ENCODE measurements at places on chromosomes 12 and 14. TPM values are rescaled to one million over a fixed set of nuclear protein-coding genes. Genes with fewer than 3 reads are reported as not detected.

Gene IQSEC3
- total RNA-seq = under 0.01 TPM

Gene POTEM
- total RNA-seq = not detected

DNA sequence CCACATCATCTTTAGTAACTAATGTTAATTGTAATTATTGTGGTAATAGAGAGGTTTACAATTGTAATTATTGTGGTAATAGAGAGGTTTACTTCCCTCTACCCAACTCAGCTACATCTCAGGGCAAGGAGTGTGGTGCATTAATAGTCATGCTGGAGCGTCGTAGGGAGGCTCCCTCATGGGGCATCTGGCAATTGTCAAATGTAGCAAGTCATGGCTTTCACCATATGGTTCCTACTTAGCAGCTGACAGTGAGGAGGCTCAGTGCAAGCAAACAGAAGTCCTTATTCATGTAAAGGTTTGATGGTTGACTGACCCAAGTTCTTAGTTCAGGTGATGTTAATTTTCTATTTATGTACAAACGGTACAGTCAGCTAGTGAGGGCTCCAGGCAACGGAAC is 1012.0 kb downstream of the FLRT2 start:
- peak; percentile 14 for DNase-seq

DNA sequence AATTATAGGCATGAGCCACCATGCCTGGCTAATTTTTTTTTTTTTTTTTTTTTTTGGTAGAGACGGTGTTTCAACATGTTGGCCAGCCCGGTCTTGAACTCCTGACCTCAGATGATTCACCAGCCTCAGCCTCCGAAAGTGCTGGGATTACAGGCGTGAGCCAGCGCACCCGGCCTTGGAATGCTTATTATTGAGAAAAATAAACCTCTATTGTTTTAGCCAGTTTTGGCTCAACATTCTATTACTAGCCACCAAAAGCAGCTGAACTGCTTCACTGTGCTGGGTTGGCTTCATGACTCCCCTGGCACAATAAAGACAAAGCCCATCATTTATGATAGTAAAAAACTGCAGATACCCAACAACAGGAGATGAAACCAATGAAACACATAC is 93.5 kb upstream of the CEP83 start:
- DNase-seq = peak; percentile 67

- peak; percentile 10 for DNase-seq
Measured at GRCh38 chr14:99479160-99479905, 1.3 kb downstream of the SETD3 start.

GRCh38 chr14:102971314-102971713 is 48.9 kb downstream of the AMN start:
- no peak for DNase-seq

Data from fibroblast of villous mesenchyme (primary cell).